ENCODE measurements at places on chromosomes 4 and X.

DNA sequence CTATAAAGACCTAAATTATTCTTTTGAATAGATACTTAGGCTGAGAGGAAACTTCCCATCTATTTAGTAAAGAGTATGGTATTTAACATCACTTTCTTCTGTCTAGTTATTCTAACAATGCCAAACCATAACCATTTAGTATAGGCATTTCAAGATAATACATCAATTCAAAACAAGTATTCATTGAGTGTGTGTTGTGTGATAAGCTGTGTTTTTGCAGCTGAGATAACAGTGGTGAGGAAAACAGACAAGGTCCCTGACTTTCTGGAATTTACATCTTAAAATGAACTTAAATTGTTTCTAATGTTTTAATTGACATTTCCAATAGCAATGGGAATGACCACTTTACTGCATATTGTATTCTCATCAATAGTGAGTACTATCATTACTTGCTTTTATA lies 22.4 kb upstream of the TSPAN5 start:
- no peak for DNase-seq

- no peak for DNase-seq
Observed at GRCh38 chr4:16122308-16122711, 38.5 kb upstream of the PROM1 start.

- no peak for DNase-seq
Observed at GRCh38 chr4:22215084-22215483, 266.5 kb upstream of the KCNIP4 start.

GRCh38 chr4:188941524-188942119 lies 802.4 kb downstream of the TRIML1 start:
- DNase-seq: no peak

DNA sequence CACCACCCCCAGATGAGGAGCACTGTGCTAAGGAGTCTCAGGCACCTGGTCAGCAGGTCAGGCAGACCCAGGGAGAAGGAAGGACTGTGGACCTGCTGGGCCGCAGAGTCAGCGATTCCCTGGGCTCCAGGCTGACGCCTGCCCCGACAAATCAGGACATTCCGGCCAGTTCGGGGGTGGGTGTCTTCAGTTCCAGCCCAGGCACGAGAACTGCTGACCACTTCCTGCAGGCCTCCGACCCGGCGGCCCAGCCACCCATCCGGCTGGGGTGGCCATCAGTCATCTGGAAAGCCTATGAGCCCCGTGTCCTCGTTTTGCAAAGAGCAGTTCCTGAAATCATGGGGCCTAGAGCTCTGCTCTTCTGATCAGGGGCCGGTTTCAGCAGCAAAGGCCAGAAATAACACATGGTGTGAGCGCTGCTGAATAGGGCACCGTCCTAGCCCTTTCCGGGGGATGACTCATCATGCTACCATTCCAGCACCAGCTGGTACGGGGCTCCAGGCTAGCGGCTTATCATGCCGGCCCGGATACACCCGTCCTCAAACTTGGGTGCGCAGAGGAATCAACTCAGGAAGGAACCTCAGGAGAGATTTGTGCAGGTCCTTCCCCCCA lies 7.8 kb upstream of the SH3TC1 start:
- DNase-seq: no peak

GRCh38 chr4:139669890-139670289 lies 4.3 kb downstream of the MGST2 start:
- DNase-seq: no peak

GRCh38 chrX:153476666-153477363 lies 6.4 kb upstream of the HAUS7 start:
- no peak for DNase-seq

DNA sequence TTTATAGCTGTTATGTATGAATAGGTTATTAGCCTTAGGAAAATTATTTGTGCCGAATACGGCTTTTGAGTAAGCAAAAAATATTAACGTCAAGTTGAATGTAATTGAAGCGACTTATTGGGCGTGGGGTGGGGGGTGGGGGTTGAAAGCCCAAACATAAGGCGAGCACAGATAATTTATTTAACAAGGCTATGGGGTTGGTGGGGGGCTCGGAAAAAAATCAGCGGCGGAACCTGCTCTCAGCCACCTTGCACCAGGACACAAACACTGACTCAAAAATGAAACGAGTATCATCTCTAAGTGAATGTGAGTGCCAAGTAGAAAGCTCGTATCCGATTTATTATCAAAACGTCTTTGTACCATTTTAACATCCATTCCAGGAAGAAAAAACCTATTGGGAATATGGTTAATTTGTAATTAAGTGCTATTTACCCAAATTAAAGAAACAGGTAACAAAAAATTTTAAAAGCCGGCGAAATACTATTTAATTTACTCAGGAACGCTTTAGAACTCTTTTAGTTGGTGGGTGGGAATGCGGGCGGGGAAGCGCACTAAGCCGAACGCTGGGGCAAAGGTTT lies 902 bp upstream of the LARP1B start:
- no peak for DNase-seq

DNA sequence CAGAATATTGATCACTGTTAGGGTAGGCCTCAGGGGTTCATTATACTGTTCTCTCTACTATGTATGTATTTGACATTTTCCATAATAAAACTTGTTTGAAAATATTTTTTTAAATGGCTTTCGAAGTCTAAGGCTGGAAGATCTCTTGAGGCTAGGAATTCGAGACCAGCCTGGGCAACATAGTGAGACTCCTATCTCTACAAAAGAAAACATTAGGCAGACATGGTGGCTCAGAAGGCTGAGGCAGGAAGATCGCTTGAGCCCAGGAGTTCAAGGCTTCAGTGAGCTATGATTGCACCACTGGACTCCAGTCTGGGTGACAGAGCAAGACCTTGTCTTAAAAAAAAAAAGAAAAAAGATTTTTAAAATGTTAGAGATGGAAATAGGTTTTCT lies 15.5 kb upstream of the TBC1D14 start:
- no peak for DNase-seq

DNA sequence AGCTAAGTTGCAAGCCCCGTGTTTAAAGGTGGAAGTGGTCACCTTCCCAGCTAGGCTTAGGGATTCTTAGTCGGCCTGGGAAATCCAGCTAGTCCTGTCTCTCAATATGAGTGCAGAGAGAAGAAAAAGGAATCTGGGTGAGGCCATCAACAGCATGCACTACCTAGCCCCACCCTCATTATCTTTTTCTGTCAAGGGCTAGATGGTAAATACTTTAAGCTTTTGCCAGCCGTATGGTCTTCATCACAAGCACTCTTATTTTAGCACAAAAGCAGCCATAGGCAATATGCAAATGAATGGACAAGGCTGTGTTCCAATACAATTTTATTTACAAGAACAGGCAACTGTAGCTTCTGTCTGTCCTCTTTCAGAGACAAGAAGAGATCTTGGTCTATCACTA lies 282.9 kb downstream of the ZNF674 start:
- DNase-seq: no peak

DNA sequence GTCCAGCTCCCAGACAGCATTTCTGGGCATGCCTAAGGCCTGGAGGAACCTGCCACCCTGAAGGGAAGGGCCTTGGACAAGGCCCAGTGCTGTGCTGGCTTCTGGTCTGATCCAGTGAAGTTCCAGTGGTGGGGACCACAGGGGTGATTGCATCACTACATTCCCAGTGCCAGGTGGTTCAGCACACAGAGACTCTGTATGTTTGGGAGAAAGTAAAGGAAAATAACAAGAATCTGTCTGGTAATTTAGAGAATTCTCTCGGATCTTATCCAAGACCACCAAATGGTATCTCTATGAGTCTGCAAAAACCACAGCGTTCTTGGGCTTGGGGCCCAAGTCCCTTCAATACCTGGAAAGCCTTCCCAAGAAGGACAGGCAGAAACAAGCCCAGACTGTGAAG lies 131.8 kb upstream of the MAD2L1 start:
- no peak for DNase-seq

DNA sequence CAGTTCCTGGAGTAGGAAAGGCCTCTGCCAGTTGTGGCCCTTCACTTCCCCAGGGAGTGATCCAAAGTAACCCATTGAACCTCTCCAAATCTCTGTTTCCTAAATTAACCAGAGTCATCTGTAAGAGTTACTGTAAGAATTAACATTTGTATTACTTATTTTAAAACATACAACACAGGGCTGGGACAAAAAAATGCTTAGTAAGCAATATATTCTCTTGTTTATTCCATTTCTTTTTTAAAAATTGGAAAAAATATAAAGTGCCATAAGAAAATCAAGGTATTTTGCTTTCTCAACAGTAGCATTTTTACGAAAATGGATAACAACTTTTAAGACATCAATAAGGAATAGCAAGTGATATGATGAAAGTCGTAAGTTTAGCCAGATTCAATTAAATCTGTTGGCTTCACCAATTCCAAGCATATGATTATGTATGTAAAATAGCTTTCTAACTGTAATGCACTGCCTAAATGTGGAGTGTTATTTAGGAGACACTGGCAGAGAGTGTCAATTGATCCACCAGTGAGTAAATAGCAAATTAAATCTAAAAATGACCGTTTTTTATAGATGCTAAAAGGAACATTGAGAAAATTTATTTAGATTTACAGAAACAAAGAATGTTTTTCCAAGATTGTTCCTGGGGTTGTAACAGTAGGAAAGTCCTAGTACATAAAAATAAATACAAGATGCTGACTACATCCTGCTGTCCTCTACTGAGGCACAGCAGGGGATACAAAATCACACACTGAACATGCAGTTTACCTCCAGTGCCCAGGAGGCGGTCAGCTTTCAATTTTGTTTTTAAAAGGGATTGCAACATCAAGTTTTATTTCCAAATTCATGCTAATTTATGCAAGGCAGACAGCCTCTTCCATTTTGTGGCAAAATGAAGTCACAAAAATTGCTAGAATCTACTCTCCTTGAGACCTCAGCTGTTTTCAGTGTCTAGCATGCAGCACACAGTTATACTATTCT lies 53.7 kb downstream of the GPM6A start:
- no peak for DNase-seq

DNA sequence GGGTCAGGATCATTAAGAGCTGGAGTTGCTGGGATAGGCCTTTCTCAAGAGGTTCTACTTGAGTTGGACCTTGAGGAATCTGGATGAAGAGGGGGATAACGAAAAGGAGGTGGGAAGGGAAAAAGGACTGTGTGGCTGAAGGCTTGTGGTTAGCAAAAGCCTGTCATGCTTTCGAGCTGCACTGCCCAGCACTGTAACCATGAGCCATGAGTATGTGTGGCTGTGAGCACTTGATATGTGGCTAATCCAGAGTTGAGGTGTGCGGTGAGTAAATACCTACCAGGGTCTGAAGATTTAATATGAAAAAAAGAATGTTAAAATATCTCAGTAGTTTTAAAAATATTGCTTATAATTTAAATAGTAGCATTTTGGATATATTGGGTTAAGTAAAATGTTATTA lies 11.4 kb downstream of the TMEM165 start:
- no peak for DNase-seq
